ENCODE measurements at places on chromosomes 11 and 22.

GRCh38 chr22:36746375-36746970 is 29.4 kb downstream of the IFT27 start:
- DNase-seq, result peak; percentile 54

DNA sequence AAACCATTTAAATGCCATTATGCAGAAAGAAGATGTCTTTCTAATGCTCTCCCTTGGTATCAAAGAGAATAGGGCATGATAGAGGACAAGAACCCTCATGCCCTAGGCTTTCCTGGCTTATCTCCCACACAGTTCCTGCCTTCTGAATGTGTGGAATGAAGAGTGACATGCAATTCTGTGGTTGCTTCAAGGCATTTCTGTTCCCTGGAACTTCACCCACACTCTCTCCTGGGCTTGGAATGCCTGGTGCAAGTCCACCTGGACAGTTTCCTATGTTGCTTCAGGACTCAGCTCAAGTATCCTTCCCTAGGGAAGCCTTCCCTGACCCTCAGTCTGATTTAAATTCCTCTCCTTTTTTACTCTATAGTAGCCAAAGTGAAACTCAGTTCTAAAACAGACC is 53.8 kb upstream of the DRD2 start:
- no peak for DNase-seq

GRCh38 chr11:32072872-32073643 is 17.8 kb upstream of the RCN1 start:
- no peak for DNase-seq

GRCh38 chr11:66479394-66480116 is 679 bp upstream of the DPP3 start:
- DNase-seq, result peak; percentile 79

GRCh38 chr22:28899199-28899853 is 16.0 kb downstream of the ZNRF3 start:
- no peak for DNase-seq

- DNase-seq, result peak; percentile 90
These were observed 41.1 kb downstream of the DIXDC1 start for GRCh38 chr11:111978028-111978771.

GRCh38 chr11:118175993-118176777 is at the start of gene SCN2B:
SCN2B (minus strand) TSS chr11:118176639; CDS start chr11:118176431, 208 bp downstream.
- no peak for DNase-seq

GRCh38 chr22:17707526-17707925 is 66.7 kb downstream of the BID start:
- no peak for DNase-seq

- DNase-seq, result no peak
These were observed 50.6 kb downstream of the LGR4 start for GRCh38 chr11:27421819-27422494.

DNA sequence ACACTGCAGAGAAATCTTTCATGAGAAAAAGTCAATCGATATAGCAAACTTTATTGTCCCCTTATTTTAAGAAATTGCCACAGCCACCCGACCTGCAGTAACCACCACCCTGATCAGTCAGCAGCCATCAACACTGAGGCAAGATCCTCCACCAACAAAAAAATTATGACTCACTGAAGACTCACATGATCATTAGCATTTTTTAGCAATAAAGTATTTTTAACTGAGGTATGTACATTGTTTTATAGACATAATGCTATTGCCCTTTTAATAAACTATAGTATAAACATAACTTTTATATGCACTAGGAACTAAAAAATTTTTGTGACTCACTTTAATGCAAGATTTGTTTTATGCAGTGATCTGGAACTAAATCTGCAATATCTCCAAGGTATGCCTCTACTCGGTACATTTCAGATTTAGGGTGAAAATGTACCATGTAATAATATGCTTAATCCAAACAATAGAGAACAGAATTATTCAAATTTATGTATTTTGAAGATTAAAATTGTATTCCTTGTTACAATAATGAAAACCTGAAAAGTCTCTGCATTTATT is 79.2 kb upstream of the CEP126 start:
- no peak for DNase-seq

- DNase-seq, result no peak
These were observed 74.1 kb upstream of the CADM1 start for GRCh38 chr11:115578275-115578674.

- no peak for DNase-seq
These were observed 98.3 kb downstream of the TYR start for GRCh38 chr11:89275966-89276365.

- no peak for DNase-seq
These were observed 12.2 kb downstream of the SC5D start for GRCh38 chr11:121304759-121305158.

DNA sequence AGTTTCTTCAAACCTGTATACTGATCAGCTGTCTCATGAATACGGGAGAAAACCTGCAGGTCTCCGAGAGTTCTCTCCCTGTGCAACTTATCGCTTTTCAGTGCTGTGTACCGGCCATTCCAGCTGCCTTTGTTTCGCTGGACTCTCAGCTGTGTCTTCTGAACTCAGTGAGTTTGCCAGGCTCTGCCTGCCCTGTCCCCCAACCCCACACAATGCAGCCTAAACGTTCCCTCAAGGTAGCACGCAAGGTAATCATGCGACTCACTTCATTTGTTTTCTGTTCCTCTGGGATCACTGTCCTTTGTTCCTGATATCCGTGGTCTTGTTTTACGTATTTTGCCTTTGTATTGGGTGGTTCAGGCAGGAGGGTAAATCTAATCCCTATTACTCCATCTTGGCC is 13.5 kb downstream of the RBM7 start:
- DNase-seq, result no peak

- no peak for DNase-seq
These were observed 78.1 kb downstream of the GALNT18 start for GRCh38 chr11:11543656-11544055.

- DNase-seq, result peak; percentile 39
These were observed 9.4 kb upstream of the SAMM50 start for GRCh38 chr22:43945632-43946383.

DNA sequence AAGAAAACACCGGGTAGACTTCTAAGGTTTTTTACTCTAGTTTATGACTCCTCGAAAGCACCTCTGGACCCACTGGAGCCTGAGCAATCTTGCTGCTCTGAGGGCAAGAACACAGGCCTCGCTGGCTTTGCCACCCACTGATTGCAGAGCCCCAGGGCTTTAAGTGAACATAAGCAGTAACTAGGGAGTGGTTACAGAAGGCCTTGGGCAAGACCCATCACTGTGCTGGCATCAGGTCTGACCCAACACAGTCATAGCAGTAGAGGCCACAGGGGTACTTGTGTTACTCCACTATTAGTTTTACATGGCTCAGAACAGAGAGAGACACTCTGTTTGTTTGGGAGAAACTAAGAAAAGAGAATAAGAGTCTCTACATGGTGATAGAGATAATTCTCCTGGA is 684.5 kb downstream of the FAM181B start:
- DNase-seq, result no peak

DNA sequence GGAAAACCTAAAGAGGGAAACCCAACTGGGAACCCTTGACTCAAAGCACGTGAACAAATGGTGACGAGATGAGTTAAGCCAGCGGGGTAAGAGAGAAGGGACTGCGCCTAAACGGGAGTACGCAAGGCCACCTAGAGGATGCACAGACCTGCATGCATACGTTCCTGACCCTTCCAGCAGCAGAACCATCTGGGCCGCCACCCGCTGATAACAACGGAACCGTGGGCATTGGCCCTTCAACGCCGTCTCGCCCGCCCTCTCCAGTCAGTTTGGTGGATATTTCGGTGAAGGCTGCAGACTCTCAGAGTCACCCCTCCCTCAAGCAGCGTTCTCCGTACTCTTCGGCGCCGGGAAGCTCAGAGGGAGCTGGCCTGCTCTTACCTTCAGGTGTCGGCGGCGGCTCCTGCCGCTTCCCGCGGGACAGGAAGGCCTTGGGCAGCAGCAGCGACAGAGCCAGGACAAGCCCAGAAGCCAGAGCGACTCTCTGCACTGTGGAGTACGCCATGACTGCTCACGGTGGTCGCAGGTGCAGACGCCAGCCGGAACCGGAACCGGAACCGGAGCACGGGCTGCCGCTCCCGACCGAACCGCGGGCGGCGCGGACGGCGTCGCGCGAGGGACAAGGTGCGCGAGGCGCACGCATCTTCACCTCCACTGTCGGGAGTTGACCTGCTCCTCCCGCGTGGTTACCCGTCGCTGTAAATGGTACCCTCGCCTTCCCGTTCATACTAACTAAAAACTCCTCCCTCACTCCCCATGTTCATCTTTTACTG is at the start of gene RIC3:
Gene RIC3, minus strand, starts transcription at position 541 of the 773 bp plus-strand sequence. Its CDS starts 36 bp downstream, at position 505.
- DNase-seq, result no peak

DNA sequence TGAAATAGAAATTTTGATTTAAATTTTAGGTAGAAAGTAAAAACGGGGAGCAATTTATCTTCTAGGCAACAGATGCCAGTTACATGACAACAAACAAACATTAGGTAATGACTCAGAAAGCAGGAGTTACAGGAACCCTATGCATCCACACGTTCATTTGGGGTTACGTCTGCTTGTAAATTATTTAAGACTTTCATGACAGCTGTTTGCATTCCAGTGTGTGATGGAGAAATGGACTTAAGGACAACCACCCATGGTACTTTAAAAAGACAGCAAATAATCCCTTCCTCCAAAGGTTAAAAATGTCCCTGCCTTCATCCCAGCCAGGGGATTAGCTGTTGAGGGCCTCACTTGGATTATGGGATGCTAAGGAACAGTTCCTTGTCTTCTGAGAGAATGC is 11.8 kb downstream of the E2F8 start:
- DNase-seq, result no peak

GRCh38 chr22:43376765-43377547 is 33.8 kb upstream of the SCUBE1 start:
- DNase-seq, result no peak

DNA sequence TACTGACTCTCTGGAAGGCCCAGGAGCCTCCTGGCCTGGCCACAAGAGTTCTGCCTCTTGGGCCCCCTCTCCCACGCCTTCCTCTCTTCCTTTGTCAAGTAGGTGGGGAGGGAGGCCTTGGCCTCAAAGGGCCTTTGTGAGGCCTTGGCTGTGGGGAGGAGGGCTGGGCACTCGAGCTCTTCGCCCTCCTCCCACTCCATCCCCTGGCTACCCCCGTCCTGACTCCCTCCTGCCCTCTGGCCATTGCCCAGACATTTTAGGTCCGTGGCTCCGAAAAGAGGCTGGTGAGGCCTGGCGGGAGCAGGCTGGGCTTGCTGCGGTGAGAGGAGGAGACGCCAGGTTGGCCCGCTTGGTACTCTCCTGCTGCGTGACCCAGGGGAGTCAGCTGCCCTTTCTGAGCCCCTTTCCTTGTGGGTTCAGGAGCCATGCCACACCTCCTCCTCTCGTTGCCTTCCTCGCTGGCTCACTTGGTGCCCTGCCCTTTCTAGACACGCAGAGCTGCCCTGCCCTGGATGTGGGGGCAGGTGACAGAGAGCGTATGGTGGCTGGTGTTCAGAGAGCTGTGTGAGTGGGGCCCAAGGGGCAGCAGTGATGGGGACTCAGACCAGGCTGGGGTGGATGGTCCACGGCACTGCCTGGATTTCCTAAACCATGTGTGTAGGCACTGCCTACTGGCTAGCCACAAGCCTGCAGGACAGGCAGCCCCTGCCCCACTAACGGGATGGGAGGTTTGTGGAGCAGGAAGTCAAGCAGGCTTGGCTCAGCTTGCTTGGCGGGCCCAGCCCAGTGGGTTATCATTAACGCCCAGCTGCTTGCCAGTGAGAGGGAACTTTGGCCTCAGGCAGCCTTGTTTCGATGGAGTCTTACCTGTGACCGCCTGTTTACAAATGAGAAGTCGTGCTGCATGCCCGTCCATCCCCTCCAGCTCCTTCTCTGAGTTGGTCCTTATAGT is 15.8 kb upstream of the OMP start:
- no peak for DNase-seq

DNA sequence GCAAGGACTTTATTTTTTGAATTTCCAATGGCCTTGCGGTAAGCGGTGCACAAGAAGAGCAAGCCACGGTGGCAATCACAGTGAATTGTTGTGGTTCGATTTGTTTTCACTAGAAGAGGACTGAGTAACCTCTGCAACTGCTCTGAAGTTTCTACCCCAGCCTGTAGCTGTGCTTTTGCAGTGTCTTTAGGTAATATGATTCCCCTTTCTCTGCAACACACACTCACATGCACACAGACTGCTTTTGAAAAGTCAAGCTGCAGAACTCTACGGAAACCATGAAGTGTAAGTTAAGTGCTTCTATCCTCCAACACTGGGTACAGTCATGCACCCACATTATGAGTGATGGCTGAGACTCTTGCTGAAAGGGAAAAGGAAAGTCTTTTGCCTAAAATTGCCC is 38.4 kb downstream of the CD44 start:
- no peak for DNase-seq

GRCh38 chr11:64314805-64315561 is 2.4 kb downstream of the TRMT112 start:
- no peak for DNase-seq

GRCh38 chr11:84056653-84057376 is 770.6 kb upstream of the CCDC90B start:
- DNase-seq, result no peak

DNA sequence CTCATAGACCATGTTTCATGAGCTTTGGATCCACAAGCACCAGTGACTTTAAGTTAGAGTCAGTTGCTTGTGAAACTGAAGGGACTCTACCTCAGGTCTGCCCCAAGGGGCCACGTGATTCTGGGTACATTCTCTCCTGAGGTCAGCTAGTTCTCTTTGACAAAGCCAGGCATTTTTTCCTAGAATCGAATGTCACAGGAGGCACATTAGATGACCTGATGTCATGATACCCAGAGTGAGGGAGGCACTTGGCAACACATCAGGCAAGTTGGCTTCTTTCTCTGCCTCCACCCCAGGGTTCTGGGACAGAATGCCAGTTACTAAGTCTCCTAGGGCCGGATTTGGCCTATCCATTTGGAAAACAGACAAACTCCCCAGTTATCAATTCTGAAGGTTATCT is 93.0 kb downstream of the APIP start:
- no peak for DNase-seq

- no peak for DNase-seq
These were observed 43.4 kb upstream of the GLYAT start for GRCh38 chr11:58775066-58775708.

DNA sequence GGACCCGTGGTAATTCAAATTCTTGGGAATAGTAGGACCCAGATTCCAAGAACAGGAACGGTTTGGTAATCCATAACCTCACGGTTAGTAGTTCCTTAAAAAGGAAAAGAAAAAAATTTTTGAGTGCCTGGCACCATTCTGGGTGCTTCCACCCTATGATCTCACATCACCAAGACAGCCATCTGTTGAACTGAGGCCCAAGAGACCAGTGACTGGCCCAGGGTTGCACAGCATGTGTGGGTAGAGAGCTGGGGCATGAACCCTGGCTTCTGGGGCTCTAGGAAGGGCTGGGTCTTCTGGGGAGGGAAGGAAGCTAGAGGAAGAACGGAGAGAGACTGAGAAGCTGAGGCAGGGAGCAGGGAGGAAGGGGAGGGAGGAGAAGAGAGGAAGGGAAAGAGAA is 4.7 kb upstream of the SPI1 start:
- no peak for DNase-seq

- DNase-seq, result no peak
These were observed 198.5 kb downstream of the MYO18B start for GRCh38 chr22:25940479-25940878.

GRCh38 chr22:26888887-26889286 is 231.5 kb downstream of the MIAT start:
- no peak for DNase-seq

GRCh38 chr11:97893612-97894011 is 1127.1 kb upstream of the CNTN5 start:
- no peak for DNase-seq

All from tibial artery (tissue), 4 donors.